ENCODE measurements at places on chromosomes 4 and X.

GRCh38 chrX:131572372-131573014, 28.6 kb downstream of the OR13H1 start:
- DNase-seq, result no peak

GRCh38 chr4:168795346-168795745, 214.7 kb downstream of the CBR4 start:
- no peak for DNase-seq

DNA sequence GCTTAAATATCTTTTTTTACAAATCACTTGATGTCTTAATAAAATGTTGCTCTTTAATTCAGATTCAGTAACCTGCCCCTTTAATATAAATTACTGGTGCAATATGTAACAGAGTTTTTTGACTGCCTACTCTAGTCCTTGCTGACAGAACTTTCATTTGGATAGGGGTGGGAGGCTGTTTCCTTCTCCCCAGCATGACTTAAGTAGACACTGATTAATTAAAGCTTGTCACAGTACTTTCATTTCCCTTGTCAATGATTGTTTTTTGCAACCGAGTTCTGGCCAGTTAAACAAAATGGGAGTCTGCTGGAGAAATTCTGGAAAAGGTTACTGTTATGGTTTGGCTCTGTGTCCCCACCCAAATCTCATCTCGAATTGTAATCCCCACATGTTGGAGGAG, 37.3 kb upstream of the BBS12 start:
- no peak for DNase-seq

GRCh38 chrX:139642241-139642927, 65.6 kb downstream of the MCF2 start:
- DNase-seq, result no peak

- no peak for DNase-seq
These were observed 12.2 kb downstream of the PAICS start for GRCh38 chr4:56448301-56448700.
